ENCODE measurements at places on chromosomes 2 and 18.

GRCh38 chr2:219001100-219001576 lies 7.9 kb upstream of the CRYBA2 start:
- DNase-seq: no peak

DNA sequence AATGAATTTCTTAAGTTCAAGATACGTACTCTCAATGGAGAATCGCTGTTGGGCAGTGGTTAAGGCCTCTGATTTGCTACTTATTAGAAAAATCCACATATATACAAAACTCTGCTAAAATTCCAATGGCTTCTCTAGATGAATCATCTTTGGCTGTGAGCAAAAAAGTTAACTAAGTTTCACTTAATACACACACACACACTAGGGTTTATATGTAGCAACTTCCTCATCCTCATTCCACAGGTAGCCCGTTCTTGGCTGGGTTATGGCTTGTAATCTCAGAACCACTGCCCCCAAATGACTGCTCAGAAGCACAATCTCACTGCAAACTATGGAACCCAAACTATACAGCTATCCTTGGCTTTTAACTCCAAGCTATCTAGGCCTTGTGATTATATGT lies 99.7 kb downstream of the SMAD2 start:
- DNase-seq: no peak

DNA sequence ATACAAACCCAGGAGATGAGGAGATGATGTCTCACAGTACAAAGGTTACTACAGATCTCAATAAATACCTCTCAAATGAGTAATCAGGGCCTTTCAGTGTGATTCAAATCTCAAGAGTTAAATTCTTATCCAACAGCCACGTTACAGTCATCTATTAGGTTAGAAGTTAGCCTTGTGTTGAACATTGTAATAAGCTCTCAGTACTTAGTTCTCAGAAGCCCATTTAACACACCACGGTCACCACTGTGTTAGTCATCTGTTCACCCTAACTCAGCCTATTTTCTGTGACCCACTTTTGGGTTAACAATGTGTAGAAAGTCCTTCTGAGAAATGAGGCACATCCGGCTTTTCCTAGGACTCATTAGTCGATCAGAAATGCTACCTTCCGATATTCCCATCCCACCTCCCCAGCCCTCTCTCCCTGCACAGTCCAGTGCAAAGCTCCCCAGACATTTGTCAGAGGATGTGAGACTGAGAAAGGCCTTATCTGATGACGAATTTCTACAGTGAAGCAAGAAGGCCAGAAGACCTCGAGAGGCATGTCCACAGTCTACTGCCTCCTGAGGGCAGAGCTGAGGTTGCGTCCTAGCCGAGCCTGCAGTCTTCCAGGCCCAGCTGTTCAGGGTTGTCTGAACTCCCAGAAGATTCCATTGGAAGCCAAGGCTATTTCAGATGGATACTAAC lies 92.6 kb downstream of the ACTR2 start:
- DNase-seq: no peak

DNA sequence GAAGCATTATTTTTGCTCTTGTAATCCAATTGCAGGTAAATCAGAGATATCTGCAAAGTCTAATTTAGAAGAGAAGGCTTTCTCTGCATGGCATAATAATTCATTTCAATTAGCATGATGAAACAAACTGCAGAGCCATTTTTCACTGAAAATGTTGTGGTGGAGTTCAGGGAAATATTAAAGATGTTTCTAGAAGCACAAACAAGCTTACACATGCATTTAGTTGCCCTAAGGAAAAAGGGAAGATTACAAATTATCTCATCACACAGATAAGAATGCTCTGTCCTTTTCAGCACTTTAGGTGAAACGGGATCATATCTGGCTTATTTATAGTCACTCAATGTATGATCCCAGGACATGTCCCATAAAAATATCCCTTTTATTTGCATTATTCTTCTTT lies 252.1 kb upstream of the TANK start:
- no peak for DNase-seq

- no peak for DNase-seq
These were observed 70.9 kb downstream of the NFATC1 start for GRCh38 chr18:79466591-79466990.

DNA sequence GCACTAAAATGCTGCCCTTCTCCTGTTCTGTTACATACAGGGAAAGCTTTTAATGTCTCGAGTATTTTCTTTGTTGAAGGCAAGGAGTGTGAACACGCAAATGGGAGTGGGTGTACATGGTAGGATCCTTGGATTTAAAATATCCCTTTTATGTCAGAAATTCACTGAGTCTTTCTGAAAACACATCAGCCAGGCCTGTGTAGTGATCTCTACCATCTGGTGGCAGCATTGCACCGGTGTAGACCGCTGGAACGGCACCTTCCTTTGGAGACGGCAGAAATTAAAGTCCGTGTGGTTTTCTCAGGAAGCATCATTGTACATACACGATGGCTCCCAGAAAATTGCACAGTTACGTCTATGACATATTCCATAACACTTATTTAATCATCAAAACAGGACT lies 515.8 kb downstream of the GALR1 start:
- peak; percentile 13 for DNase-seq

DNA sequence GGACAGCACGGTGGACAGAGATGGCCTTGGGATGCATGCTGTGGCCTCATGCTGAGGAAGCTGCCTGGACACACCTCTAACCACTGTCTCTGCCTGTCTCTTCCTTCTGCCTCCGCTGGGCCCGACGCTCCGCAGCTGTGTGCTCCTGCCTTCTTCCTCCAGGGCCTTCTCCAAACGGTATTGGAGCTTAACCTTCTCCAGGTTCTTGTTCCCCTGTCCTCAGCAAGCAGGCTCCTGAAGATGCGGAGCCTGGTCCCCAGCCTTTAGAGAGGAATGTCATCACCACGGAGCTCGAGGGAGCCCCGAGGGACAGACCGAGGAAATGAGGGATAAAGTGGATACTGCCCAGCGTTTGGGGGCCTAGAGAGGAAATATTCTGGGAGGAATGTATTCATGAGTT lies 155.1 kb downstream of the DYSF start:
- DNase-seq: no peak

DNA sequence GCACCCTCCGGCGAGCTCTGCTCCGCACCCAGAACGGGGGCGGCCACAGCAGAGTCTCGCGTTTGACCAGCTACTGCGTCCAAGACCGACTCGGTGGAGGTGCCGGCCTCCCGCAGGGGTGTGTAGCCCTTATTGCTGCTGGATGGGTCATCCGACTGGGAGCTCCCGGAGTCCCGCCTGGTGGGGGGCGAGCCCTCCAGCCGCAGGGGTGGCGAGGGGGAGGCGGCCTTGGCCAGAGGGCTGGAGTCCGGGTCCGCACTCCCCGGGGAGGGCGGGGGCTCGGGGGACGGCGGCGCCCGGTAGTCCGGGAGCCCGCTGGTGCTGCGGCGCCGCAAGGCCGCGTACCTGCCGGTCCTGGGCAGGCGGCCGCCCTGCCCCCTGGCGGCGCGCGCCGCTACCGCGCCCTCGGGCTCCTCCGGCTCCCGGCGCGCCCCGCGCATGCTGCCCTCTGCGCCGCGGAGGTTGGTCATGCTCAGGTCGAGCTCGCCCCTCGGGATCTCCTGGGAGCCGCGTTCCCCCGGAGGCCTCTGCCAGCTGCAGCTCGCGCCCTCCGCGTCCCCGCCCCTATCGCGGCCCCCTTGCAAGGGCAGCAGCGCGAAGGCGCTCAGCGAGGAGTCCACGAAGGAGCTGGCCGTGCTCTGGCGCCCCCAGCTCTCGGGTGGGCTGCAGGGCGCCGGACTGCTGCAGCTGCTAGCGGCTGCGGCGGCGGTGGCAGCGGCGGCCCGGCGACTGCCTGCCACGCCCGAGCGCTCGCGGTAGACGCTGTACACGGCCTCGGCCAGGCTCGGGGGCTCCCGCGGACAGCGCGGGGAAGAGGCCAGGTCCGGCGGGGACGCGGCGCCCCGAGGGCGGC lies 4.8 kb downstream of the TMEM200C start:
- DNase-seq: peak; percentile 7

- no peak for DNase-seq
These were observed 122.1 kb upstream of the SALL3 start for GRCh38 chr18:78857314-78858150.

Measured in NCI-H526 treated with DMSO at 0.1 percent for 48 hours (cell line).